Stimulated activated naive B cell treated with anti-CD40 and anti-IgM and Interleukin-4, amounts not matched to agents 10 μg/mL and 1 μg/mL and 100 μg/mL, for 72 hours (primary cell): ENCODE measurements at places on chromosomes 6 and 20.

DNA sequence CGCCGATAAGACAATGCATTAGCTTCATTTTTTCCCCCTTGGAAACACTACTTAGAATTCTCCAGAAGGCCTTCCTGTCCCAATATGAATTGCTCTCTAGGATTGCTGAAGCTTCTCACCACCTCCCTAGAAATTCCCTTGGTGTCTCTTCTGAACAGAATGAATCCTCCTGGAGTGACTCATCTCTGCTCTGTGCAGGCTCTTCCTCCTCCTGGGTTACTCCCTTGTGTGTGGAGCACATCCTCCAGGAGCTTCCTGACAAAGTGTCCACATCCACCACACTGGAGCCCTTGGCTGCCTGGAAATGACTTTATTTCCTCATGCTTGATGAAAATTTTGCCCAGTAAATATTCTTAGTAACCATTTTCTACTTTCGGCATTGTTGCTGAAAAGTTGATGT lies 54.4 kb downstream of the DTNBP1 start:
- no peak for DNase-seq

- DNase-seq: no peak
Measured at GRCh38 chr6:84521511-84521910, 242.9 kb downstream of the TBX18 start.

DNA sequence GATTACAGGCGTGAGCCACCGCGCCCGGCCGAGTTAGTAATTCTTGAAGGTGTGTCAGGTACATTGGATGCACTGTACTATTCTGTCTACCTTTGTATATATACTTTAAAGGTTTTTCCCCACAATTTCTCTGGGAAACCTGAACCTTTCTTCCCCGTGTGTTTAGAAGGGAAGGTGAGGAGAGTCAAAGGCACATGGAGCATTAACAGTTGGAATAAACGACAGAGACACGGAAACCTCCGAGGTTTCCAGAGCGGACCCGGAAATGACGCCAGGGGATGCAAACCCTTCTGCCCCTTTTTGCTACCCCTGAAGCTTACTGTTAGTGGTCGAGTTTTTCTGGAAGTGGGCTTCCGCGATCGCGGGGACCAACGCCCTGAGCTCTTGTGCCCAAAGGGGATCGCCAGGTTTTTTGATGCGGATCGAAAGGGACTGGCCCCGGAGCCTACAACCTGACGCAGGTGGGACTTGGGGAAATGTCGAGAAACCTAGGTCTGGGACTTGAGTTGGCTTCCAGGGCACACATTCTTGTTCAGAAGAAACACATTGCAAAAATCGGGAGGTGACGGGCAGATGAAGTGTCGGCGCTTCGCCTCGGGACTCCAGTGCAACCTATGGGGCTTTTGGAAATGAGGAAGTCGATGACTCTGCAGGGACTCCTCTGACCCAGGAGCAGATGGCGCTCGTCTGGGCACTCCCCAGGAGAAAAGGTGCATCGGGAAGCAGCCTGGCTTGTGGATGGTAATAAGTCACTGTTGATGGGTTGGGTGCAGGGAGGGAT lies 218.2 kb downstream of the OR2B2 start:
- DNase-seq: peak; percentile 38

DNA sequence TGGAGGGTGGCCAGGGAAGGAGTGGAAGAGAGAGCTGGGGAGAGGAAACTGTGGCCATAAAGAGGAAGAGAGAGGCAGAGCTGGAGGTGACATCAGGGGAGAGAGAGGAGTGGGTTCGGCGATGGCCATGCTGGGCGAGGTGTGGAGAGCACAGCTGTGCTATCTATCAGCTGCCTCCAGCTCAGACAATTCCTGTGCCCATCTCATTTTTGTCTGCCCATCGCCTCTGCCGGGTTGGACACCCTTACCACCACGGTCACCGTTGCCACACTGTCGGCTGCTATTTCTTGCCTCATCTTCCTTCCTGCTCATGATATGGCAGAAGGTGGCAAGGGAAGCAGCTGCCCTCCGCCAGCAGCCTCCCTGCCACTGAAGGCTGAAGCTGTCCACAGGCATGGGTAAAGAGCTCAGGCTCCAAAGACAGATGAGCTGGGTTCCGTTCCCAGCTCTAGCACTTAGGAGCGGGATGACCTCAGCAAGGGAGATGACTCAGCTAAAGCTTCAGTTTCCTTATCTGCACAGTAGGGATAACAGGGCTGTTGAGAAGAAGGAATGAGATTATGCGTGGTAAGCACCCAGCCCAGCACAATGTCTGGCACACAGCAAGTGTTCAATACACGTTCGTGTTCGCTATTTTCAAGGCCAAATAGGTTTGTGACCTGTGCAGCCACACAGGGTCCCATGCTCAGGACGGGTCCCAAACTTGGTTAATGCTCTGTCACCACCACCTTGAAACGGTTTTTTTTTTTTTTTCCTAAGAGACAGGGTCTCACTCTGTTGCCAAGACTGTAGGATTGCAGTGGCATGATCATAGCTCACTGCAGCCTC lies 21.9 kb upstream of the TAF8 start:
- DNase-seq: no peak

- no peak for DNase-seq
Measured at GRCh38 chr20:46558511-46558959, 8.1 kb upstream of the OCSTAMP start.

DNA sequence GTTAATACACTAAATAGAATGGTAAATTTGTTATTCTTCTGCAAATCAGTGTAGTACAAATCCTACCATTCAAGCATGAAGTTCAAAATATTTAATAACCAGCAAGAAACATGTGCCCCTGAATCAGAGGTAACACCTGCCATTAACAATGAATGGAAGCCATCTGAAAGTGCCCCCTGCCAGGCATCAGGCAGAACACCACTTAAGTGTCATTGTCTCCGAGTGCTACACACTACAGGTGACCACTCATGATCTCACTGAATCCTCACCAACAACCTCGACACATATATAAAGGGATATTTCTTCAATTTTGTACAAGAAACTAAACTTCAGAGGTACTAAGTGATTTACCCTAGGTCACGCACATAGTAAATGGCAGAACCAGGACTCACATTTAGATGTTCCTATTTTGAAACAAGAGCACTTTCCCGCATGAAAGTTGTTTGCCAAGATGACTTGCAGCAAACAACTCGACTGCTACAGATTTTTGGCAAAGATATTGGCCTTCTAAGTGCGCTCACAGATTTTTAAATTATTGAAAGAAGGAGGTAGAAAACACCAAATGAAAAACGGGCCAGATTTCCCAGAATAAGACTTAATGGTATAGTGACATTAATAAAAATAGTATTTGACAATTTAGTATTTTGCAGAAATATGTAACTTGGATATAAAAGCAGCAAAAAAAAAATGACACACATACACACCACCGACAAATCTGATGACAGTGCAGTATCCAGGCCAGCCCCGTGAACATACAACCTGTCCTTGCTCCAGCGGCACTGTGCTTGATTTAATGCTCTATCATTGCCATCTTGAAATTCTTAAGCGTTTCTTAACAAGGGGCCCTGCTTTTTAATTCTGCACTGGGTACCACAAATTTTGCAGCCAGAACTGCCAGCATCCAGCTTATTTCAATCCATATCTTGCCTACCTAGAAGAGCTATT lies 274.5 kb downstream of the ALDH8A1 start:
- DNase-seq: no peak
